ENCODE measurements at places on chromosomes 5 and 9.

- no peak for DNase-seq
Observed at GRCh38 chr5:88391991-88392390, 123.3 kb upstream of the TMEM161B start.

GRCh38 chr9:22160221-22160620 is 151.1 kb upstream of the CDKN2B start:
- DNase-seq, result no peak

DNA sequence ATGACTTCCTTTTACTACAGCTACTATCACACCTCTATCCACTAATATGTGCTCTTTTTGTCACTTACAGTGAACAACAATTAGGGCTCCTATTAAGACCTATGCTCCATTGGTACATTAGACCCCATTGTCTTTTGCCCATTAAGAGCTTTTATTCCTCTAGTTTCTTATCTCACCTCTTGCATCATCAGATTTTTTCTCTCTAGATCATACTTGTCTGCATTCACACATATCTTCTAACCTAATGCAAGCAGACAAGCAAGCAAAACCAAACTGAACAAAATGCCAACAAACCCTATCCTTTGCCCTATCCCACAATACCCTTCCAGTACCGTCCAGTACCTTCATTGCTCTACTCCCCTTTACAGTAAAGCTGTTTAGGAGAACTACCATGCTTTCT is 10.1 kb upstream of the RBM27 start:
- DNase-seq, result no peak

DNA sequence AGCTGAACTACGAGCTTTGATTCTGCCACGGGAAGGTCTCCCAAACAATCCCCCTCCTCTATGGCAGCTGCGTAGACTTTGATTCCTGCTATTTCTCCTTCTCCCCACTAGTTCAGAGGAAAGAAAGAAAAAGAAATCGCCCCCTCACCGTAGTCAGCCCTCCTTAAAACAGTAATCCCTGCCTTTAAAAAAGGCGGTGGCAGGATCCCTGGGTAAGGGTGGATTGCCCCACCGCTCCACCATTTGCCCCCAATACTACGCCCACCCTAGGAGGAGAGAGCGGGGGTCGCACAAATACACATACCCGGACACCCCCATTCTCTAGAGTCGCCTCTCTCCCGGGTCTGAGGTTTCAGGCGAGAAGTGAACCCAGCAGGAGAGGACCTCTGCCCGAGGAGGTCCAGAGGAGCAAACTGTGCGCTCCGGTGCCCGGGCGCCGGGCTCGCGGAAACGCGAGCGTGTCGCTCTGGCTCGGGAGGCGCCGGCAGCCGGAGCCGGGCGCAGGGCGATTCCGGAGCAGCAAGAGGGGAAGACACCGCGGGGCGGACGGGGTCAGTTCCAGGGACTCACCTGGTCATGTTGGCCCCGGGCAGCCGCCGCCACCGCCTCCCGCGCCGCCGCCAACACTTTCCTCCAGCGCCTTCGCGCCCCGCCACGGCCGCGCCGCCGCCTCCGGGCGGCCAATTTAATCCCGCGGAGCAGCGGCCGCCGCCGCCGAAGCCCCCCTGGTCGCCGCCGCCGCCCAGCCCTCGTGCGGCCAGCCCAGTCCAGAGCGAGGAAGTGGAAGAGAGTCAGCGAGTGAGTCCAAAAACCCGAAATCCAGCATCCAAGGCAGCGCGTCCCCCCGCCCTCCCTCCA is 1057.7 kb upstream of the DMAC1 start:
- DNase-seq, result peak; percentile 64

DNA sequence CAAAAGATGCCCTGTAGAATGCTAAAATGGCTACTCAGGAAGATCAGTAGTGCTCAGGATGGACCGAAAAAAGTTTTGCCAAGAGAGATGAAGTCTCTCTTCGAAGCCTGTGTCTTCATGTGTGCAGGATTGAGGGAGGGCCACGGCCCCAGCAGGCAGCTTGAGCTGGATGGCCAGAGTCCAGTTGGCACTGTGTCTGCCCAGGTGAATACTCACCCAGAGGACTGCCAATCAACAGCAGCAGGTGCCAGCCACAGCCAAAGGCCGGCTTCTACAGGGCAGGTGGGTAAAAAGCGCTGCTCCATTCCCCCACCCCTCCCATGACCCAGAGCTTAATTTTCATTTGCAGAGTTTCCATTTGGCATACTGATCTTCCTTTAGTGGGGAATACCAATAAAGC is 287.9 kb upstream of the ZNF608 start:
- DNase-seq, result no peak

- DNase-seq, result no peak
Observed at GRCh38 chr9:135830496-135830895, 76.8 kb downstream of the CAMSAP1 start.

DNA sequence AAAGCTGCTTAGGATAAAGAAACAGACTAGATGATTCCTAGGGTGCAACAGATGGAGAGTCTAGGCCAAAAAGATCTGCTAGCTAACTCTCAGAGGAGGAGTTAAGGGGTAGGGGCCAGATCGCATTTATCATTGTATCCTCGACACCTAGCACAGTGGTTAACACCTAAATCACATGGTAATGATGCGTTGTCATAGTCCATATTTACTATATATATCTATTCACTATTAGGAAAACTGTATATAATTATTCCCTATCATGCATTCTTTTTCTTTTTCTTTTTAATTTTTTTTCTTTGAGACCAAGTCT is 92.8 kb upstream of the SLC44A1 start:
- no peak for DNase-seq

- DNase-seq, result no peak
Observed at GRCh38 chr9:127769929-127770582, 8.4 kb downstream of the SH2D3C start.

DNA sequence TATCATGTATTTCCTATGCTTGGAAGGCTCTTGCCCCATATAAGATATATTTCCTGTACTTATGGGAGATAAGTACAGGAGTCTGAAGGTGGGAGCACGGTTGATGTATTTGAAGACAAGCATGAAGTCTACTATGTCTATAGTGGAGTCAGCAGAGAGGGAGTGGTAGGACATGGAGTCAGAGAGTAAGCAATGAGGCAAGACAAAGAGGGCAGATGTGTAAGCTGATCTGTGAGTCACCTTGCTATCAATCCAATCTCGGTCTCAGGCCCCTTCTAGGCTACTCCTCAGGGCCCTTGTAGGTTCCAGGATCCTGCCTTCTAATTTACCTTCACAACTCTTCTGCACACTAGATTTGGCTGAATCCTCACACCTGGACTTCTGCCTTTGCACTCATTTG is 105.5 kb downstream of the MACIR start:
- no peak for DNase-seq

GRCh38 chr5:135438636-135439221 is 8.4 kb downstream of the DCANP1 start:
- DNase-seq, result peak; percentile 15

DNA sequence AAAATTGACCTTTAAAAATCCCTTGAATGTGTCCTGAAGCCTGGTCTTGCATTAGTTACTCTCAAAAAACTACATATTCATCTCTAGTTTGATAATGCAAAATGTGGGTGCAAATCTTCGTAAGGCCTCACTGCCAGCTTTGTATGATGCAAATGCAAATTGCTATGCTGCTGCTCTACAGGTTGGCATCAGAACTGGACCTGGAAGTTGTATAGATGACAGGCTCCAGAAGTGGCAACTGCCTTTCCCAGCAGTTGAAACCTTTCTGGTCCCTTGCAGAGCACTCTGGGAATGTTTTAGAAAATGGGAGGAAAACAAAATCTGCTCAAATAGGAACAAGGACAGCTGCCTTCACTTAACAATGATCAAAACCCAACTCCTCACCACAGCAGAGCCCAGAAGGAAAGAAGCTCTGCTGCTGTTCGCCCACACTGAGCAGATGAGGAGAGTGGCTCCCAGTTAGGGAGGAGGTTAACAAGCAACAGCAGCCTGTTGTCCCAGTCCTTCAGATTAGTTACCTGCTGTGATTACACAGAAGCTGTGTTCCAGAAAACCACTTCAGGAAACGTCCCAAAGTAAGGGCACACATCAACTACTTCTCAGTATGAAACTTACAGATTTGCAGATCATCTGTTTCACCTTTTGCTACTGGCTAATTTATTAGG is 93.5 kb downstream of the PLPP1 start:
- DNase-seq, result no peak

- no peak for DNase-seq
Observed at GRCh38 chr5:2866662-2867372, 115.3 kb upstream of the IRX2 start.

DNA sequence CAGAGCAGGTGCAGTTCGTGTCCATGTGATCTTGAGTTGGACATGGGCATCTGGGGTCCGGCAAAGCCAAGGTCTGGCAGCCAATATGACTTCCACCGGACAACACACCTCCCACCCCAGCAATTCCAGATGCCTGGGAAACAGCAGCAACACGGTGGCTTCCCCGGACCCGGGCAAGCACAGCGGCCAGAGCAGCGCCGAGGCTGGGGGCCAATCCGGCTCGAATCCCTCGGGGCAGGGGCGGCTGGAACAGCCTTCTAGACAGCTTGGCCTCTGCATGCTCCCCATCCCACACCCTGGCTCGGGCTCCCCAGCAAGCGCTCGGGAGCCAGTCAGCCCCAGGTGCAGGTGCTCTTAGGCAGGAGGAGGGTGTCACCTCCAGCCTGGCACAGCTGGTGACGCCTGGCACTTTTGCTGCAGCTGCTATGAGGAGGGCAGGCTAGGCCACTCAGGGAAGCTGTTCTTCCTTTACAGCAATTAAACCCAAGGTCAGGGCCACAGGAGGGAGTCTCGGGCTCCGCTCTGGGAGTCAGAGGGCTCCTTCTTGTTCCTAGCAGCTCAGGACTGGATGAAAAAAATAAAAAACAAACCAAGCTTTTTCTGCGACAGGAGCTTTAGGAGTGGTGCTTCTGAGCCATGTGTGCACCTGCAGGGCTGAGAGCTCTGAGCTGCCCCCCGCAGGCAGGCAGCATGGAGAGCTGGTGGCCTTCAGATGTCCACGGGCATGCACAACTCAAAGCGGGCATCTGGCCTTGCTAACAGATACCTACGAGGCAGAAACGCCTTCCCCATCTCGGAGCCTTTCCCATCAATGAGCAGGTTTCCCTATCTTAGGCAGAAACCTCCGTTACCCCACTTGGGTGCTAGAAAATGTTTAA is 28.2 kb downstream of the DBH start:
- no peak for DNase-seq

DNA sequence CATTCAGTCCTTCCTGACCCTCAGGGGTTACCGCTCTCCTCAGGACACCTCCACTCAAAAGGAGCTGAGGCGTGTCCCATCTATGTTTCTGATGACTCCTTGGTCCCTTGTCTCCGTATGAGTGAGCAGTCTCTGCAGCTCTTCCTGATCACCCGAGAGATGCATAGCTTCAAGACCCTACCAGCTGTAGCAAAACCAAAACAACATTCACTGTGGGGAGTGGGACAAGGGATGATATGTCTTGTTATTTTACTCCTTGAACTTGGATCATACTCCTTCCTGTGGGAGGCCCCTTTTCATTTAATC is 14.4 kb downstream of the GLDC start:
- no peak for DNase-seq

- peak; percentile 48 for DNase-seq
Observed at GRCh38 chr5:135831851-135832555, 2.5 kb upstream of the SLC25A48 start.

- no peak for DNase-seq
Observed at GRCh38 chr5:173499471-173500212, 116.8 kb downstream of the BOD1 start.

GRCh38 chr5:84411832-84412605 is 27.3 kb upstream of the EDIL3 start:
- no peak for DNase-seq

DNA sequence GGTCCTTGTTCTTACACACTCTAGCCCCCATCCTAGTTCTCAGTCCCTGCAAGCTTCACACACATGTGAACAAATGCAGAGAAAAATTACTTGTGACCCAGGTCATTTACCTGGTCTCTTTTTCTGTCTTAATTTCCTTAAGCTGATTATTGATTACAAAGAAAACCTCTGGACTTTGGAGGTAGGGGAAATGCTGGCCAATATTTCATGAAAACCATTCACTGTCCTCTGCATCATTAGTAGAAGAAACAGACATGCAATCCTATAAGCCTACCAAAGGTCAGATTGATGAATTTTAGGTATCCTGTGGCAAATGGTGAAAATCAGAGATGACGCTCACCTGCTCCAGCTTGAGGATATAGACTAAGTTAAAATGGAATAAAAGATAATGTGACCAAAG is 366.8 kb downstream of the ARRDC3 start:
- no peak for DNase-seq

- no peak for DNase-seq
Observed at GRCh38 chr5:96254980-96255691, 177.9 kb downstream of the PCSK1 start.

- peak; percentile 35 for DNase-seq
Observed at GRCh38 chr5:14148890-14149671, 5.9 kb downstream of the TRIO start.

DNA sequence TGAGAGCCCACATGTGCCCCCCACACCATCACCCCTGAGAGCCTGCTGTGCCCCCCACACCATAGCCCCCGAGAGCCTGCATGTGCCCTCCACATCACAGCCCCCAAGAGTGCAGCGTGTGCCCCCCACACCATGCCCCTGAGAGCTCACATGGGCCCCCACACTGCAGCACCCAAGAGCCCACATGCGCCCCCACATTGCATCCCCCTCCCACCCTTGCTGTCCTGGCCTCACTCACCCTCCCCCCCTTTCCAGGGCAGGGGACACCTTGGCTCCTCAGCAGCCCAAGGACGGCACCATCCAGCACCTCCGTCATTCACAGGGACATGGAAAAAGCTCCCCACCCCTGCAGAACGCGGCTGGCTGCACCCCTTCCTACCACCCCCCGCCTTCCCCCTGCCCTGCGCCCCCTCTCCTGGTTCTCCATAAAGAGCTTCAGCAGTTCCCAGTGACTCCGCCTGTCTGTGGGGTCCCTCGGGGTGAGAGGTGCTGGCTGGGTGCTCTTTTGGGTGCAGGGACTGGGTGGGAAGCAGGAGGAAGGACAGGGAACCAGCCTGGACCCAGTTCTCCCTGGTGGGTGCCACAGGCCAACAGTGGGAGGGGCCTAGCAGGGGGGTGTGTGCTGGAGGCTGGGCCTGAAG is 5.0 kb downstream of the LCN1 start:
- peak; percentile 53 for DNase-seq

- DNase-seq, result no peak
Observed at GRCh38 chr9:37066139-37066725, 32.2 kb upstream of the PAX5 start.

GRCh38 chr5:124747791-124748686 is 1.6 kb upstream of the ZNF608 start:
- DNase-seq, result no peak

GRCh38 chr9:71941060-71941568 is 29.7 kb downstream of the C9orf85 start:
- DNase-seq, result no peak

DNA sequence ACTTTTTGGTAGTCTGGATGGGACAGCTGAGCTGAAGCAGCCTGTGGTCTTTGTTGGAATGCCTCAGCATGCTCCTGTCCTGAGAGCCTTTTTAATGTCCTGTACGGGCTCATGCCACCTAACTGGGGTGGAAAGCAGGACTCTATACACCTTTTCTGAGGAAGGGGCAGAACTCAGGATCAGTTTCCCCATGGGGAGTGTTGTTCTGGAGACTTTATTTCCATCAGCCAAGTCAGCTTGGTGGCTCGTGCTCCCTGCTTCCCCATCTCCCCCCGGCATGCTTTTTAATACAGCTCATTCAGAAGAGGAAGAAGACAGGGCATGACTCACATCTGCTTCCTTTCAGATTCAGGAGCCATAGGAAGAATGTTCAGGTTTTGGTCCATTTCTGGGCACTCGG is 5.1 kb upstream of the SEPTIN8 start:
- no peak for DNase-seq

- no peak for DNase-seq
Observed at GRCh38 chr5:86838083-86838482, 220.3 kb downstream of the COX7C start.
